ENCODE measurements at places on chromosomes 2 and 18. TPM values are rescaled to one million over a fixed set of nuclear protein-coding genes. Genes with fewer than 3 reads are reported as not detected.

Gene IL1R2
- total RNA-seq: 13.1 TPM

Gene SP140
- not detected for total RNA-seq

Gene GATA6
- total RNA-seq: 0.91 TPM

Gene CCL20
- total RNA-seq: 1.5 TPM

- H3K27ac ChIP-seq: no peak overlapping the region
- H3K27me3 ChIP-seq: no peaks in the 10 kb centered on the region
- H3K4me1 ChIP-seq: no peaks in the 10 kb centered on the region
- no peak overlapping the region for H3K4me3 ChIP-seq
- no peak for DNase-seq
- no peaks in the 10 kb centered on the region for H3K36me3 ChIP-seq
Observed at GRCh38 chr2:20125164-20125563, 73.7 kb upstream of the LAPTM4A start.

DNA sequence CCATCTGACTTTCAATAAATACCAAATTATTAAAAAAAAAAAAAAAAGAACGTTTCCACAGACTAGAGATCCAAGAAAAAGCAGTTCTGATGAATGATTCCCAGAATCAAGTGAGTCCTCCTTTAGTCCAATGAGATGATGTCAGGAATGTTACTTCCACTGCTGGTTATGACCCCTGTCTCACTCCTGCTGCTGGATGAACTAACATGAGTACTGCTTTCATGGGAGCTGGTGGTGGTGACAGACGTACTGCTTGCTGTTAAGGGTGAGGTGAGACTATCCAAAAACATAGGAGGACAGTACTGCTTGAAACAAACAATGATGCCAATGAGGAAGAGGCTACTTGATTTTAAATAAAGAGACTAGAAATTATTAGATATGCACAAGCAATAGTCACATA is 55.5 kb upstream of the ST8SIA5 start:
- H3K4me1 ChIP-seq: peaks cover 3% of the 10 kb centered on the region
- H3K4me3 ChIP-seq: no peak overlapping the region

- H3K4me3 ChIP-seq: no peak overlapping the region
- DNase-seq: no peak
- H3K4me1 ChIP-seq: no peaks in the 10 kb centered on the region
- no peaks in the 10 kb centered on the region for H3K36me3 ChIP-seq
- H3K27me3 ChIP-seq: no peaks in the 10 kb centered on the region
- H3K27ac ChIP-seq: no peak overlapping the region
Observed at GRCh38 chr2:1801541-1801940, 57.2 kb upstream of the PXDN start.

DNA sequence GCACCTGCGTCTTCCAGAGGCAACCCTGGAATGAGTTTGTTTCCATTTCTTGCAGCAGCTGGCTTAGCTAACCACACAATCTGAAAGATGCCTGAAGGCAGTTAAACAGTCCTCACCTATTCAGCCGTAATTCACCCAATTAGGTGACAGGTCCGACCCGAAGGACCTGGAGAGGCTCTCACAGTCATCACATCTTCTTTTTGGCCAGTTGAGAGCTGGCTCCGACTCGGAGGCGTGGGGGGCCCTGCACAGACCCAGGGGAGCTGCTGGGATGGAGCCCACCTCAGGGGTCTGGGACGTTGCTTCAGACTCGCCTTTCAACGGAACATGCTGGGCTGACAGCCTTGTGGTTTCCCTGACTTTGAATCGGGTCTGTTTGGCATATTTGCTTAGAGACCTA is 187.3 kb downstream of the RTP5 start:
- peaks cover 8% of the 10 kb centered on the region for H3K27me3 ChIP-seq
- DNase-seq: no peak
- no peaks in the 10 kb centered on the region for H3K36me3 ChIP-seq
- no peak overlapping the region for H3K4me3 ChIP-seq
- no peaks in the 10 kb centered on the region for H3K4me1 ChIP-seq
- no peak overlapping the region for H3K27ac ChIP-seq

DNA sequence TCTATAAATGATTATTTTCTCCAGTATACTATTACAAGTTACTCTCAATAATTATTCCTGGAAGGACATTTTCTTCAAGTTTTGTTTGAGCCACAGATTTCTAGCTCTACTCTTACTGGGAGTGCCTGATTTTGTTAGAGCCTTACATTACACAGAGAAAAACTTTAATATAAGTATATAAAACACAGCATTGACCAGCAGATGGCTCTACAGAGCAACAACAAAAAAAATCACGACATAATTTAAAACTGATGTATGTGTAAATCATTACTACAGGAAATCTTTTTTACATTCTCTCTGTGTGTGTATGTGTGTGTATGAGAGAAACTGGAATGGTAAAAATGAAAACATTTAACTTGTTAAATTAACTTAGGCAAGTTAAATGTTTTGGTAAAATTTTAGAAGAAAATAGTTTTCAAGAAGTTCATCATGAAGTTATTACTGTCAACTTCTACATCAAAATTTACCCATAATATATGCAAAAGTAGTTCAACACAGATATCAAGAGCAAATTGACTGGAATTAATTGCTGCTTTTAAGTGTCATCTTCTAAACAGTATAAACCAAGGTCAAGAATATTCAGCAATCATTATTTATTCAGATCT is 103.3 kb downstream of the MDH1 start:
- H3K4me3 ChIP-seq: no peak overlapping the region
- DNase-seq: no peak
- H3K27ac ChIP-seq: no peak overlapping the region
- H3K4me1 ChIP-seq: peaks cover 4% of the 10 kb centered on the region
- no peaks in the 10 kb centered on the region for H3K27me3 ChIP-seq

DNA sequence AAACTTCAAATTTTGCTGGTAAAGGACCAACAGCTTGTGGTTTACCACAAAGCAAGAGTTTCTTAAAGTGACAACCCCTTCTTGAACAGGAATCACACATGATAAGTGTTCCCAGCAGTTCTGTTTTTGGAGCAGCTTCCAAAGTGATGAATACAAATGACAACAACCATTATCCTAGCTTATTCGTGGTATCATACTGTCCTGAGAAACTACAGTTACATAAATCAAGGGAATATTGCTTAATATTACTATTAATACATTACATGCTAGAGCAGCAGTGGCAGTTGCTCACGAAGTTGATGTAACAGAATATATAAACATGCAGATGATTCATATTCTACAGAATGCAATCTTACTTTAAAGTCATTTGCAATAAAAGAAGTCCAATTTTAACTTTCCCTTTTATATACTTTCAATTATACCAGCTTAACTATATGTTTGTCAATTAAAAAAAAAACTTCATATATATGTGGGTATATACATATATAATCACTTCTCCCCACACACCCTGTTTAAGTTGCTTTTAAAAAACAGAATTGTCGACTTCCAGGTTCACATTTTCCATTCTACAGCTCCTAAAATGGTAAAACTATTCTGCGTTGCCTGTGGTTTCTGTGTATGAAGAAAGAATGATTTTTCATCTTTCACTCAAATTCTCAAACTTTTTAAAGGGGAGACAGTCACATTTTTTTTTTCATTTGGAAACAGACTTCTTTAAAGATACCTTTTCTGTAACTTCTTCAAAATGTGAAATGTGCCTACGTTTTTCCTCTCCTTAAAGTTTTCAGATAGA is 713.6 kb downstream of the TDRD15 start:
- no peaks in the 10 kb centered on the region for H3K4me1 ChIP-seq
- DNase-seq: no peak
- no peaks in the 10 kb centered on the region for H3K36me3 ChIP-seq
- no peak overlapping the region for H3K4me3 ChIP-seq

GRCh38 chr18:42414756-42415454 is 459.9 kb downstream of the PIK3C3 start:
- H3K4me1 ChIP-seq: no peaks in the 10 kb centered on the region
- no peak for DNase-seq

GRCh38 chr2:60880643-60881046 is 729 bp upstream of the REL start:
- H3K4me3 ChIP-seq: peak overlapping the region; percentile 99
- peaks cover 23% of the 10 kb centered on the region for H3K4me1 ChIP-seq
- H3K27ac ChIP-seq: peak overlapping the region; percentile 100
- no peaks in the 10 kb centered on the region for H3K27me3 ChIP-seq

GRCh38 chr18:13279181-13280069 is 60.9 kb downstream of the LDLRAD4 start:
- H3K36me3 ChIP-seq: no peaks in the 10 kb centered on the region
- H3K4me3 ChIP-seq: no peak overlapping the region
- H3K4me1 ChIP-seq: no peaks in the 10 kb centered on the region

DNA sequence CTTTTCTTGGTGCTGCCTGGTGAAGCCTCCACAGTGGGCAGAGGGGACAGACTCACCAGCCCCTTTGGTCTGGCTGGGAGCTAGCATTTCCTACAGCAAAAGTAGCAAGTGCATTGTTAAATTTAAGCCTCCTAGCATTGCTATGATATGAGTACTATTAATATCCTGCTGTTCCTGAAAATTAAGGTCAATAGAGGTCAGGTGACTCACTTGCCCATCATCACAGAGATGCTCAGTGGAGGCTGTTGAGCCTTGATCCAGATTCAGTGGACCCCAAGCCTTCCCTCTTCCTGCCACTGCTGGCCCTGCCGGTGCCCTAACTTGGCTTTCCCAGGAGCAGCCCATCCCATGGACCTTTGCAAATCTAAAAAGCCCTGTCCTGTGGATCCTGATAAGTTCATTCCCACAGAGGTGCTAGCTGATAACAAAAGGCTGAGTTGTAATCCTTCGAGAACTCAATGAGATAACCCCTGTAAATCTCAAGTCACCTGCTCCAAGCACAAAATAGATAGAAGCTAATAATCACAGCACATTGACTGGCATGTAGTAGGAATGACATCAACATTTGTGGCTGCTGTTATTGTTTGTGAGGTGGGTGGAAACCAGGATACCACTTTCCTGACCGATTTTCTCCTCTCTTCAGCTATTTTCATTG is 84.4 kb downstream of the THNSL2 start:
- H3K36me3 ChIP-seq: no peaks in the 10 kb centered on the region
- no peaks in the 10 kb centered on the region for H3K27me3 ChIP-seq
- H3K4me3 ChIP-seq: no peak overlapping the region
- H3K4me1 ChIP-seq: no peaks in the 10 kb centered on the region
- no peak overlapping the region for H3K27ac ChIP-seq

- no peaks in the 10 kb centered on the region for H3K27me3 ChIP-seq
- no peaks in the 10 kb centered on the region for H3K4me1 ChIP-seq
- no peak for DNase-seq
- H3K27ac ChIP-seq: no peak overlapping the region
Observed at GRCh38 chr2:224925810-224926100, 116.5 kb downstream of the DOCK10 start.

- no peak overlapping the region for H3K27ac ChIP-seq
- no peak overlapping the region for H3K4me3 ChIP-seq
- no peaks in the 10 kb centered on the region for H3K27me3 ChIP-seq
- no peaks in the 10 kb centered on the region for H3K4me1 ChIP-seq
- H3K36me3 ChIP-seq: no peaks in the 10 kb centered on the region
- no peak for DNase-seq
Observed at GRCh38 chr2:191961556-191961955, 114.7 kb upstream of the CAVIN2 start.

DNA sequence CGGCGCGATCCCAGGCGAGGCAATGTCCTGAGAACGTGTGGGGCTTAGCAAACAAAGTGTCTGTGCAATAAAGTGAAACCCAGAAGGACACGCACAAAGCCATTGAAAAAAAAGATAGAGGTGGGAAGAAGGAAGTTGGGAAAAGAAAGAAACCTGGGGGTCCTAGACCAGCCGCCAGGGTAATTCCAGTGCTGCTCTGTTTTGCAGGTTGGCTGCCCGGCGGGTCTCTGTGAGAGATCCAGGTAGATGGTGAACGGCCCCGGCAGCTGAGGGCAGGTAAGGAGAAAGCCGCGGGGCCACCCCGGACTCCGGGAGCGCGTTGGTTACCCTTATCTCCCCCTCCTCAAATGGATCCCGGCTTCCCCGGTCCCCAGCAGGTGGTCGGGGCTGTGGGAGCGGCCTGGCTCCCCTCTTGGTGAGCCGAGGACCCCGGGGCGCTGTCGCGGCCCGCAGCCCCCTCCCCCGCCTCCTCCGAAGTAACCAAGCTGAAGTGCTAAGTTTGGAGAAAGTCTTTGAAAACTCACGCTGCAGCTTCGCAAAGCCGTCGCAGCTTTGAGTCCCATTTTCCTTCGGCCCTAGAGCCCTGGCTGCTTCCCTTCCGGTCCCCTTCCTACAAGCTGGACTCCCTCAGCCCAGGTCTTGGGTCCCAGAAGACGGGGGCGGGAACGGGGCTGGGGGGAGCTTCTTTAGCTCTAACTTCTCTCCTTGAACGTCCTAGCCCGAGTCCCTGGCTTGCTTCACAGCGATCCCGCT is 588 bp downstream of the OTX1 start:
- H3K36me3 ChIP-seq: no peaks in the 10 kb centered on the region
- peak overlapping the region; percentile 71 for H3K4me3 ChIP-seq
- no peak overlapping the region for H3K27ac ChIP-seq
- DNase-seq: no peak
- peaks cover 6% of the 10 kb centered on the region for H3K4me1 ChIP-seq

DNA sequence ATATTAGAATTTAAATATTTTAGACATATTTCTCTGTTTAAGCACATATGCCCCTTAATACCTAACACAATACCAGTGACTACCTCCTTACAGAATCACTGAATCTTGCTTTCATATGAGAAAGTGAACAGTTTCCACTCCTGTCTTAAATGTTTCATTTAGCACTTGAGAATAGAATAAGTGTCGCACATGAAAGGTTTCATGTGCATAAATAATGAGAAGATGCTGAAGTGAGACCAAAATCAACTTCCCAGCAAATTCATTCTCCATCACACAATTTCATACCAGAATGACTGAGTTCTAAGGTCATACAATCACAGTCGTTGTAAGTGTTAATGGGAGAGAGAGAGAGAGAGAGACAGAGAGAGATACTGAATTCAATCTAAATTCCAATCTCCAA is 51.2 kb downstream of the ATIC start:
- H3K4me1 ChIP-seq: no peaks in the 10 kb centered on the region
- H3K36me3 ChIP-seq: peaks cover 32% of the 10 kb centered on the region

GRCh38 chr2:150046211-150046610 is 441.3 kb downstream of the RND3 start:
- H3K4me1 ChIP-seq: no peaks in the 10 kb centered on the region
- no peak for DNase-seq
- H3K4me3 ChIP-seq: no peak overlapping the region
- H3K36me3 ChIP-seq: no peaks in the 10 kb centered on the region

DNA sequence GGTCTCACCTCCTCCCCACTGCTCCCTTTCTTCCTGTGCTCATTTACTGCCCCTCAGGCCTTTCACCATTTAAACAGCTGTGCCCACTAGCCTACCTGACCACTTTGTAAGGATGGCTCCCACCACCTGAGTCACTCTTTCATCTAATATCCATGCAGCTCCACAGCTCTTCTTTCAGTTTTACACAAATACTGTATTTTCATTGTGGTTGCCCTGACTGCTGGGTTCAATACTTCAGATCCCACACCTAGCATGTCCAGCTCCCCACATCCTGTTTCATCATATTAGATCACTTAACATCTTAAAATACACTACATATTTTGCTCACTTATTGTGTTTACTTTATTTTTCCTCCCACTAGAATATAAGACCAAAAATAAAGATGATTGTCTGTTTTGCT is 1110.6 kb downstream of the TSN start:
- no peaks in the 10 kb centered on the region for H3K27me3 ChIP-seq
- H3K27ac ChIP-seq: no peak overlapping the region
- H3K36me3 ChIP-seq: no peaks in the 10 kb centered on the region
- H3K4me3 ChIP-seq: no peak overlapping the region

Data from gastrocnemius medialis (tissue), 4 donors.